ENCODE measurements at places on chromosomes 3 and 15.
A peak's percentile ranks its signal among the peaks of the same experiment; 100 is the strongest.

DNA sequence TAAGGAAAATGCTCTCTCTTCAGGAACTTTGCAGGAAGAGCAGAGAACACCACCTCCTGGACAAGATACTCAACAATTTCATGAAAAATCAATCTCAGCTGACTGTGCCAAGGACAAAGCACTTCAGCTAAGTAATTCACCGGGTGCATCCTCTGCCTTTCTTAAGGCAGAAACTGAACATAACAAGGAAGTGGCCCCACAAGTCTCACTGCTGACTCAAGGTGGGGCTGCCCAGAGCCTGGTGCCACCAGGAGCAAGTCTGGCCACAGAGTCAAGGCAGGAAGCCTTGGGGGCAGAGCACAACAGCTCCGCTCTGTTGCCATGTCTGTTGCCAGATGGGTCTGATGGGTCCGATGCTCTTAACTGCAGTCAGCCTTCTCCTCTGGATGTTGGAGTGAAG lies 200.5 kb downstream of the AKAP13 start:
- DNase-seq: peak; percentile 58

DNA sequence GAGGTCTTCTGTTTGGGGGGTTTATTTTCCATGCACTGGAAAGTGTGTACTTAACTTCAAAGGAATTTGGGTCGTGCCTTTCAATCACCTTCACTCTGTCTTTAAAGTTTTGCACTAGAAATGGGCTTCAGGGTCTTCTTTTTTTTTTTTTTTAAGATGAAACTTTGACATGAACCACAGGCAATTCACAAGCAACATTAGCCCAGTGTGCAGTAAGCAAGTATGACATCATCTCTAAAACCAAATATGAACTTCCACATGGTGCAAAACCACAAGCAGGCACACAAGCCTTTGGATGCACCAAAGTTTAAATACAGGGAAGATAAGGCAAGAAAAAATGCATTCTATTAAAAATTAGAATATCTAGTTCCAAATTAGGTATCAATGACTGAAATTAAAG lies 381.9 kb downstream of the ERC2 start:
- no peak for DNase-seq

DNA sequence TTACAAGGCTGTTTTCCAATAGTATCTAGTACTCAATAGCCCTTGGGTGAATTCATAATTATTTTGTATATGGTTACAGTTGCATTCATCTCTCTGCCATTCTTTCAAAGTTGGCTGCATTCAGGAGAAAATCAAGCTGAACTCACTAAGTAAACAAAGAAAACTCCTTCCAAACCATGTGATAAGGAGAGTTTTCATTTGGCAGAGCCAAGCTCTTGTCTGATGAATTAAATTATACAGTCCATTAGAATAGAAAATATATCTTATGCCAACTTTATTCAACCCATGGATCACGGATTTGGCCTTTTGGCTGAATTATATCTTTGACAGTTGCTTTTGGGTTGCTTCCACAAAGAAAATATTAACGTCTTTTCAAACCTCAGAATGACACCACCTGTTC lies 272.3 kb upstream of the ROBO1 start:
- no peak for DNase-seq

- DNase-seq: no peak
Measured at GRCh38 chr3:14265246-14265962, 86.8 kb downstream of the LSM3 start.

DNA sequence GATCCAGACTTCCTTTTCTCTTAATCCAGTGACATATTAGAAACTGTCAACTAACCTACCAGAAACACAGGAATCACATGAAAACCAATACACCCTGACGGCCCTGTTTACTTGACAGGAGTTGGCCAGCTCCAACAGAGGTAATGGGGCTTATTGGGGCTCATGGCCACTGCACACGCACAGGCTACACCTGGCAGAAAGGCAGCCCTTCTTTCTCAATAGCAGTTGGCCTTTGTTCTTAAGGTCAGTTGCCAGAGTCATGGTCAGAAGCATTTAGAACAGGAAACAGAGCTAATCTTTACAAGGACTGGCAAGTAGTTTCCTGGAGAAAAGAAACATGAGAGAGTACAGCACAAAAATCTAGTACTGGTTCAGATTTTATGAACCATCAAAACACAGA lies 181.8 kb downstream of the MAGI1 start:
- DNase-seq: no peak

- peak; percentile 66 for DNase-seq
Measured at GRCh38 chr15:33154351-33155166, 40.0 kb downstream of the FMN1 start.

- no peak for DNase-seq
Measured at GRCh38 chr3:129035360-129036221, 25.0 kb upstream of the GP9 start.

DNA sequence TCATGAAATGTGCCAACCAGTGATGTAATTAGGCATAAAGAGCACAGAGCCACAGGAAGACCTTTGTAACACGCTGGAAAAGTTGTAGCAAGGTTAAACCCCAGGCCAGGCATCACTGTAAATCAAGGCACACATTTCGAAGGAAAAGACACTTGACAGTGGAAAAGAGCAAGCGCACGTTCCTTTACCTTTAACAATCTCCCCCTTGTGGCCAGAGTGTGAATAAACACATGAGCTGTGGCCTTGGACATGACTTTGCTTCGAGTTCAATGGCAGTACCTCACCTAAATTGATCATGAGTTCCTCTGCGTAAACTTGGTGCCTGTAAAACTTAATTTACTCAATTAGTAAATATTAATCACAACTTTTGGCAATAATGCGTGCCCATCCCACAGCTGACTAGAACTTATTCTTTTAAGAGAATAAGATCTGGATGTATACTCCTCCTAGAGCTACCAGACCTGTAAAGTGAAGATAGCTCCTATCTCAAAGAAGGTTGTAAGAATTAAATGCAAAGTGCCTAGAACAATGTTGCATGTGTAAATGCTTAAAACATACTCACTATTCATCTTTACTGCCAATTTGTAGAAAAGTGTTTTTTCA lies 757.0 kb upstream of the NECTIN3 start:
- DNase-seq: peak; percentile 30

DNA sequence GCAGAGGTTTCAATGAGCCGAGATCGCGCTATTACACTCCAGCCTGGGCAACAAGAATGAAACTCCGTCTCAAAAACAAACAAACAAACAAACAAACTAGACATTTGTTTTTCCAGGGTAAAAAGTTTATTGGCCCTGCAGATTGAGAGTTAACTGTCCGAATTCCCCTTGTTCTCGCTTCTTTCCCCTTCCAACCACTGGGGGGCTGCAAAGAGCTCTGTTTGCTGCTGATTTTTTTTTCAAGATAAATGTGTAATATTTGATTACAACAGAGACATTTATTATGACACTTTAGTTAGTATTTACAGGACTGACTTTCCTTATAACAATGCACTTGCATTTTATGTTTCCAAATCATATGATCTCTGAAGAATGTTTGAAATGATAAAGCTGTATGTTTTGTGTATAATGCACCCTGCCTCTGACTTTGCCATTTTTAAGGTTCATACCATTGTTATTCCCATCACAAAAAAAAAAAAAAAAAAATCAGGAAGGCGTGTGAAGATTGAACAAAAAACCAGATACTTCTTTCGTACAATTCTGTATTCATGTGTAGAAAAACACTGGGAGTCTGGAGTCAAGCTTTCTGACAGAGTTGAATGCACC lies 2.8 kb downstream of the CLSTN2 start:
- no peak for DNase-seq

DNA sequence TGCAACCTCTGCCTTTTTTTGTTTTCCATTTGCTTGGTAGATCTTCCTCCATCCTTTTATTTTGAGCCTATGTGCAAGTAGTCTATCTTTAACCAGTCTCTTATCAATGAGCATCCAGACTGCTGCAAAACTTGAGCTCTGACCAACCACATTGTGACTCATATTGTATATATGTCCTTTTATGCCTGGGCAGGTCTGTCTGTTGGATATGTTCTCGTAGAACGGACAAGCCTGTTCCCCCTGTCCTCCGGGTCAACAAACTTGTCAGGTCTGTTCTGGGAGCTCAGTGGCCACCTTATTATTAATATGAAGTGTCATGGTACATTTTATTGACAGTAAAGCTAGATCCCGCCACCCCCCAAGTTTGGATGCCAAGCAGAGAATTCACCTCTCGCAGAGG lies 252.9 kb upstream of the ST8SIA2 start:
- DNase-seq: no peak

- DNase-seq: no peak
Measured at GRCh38 chr3:159866201-159866746, 122.4 kb upstream of the IL12A start.

DNA sequence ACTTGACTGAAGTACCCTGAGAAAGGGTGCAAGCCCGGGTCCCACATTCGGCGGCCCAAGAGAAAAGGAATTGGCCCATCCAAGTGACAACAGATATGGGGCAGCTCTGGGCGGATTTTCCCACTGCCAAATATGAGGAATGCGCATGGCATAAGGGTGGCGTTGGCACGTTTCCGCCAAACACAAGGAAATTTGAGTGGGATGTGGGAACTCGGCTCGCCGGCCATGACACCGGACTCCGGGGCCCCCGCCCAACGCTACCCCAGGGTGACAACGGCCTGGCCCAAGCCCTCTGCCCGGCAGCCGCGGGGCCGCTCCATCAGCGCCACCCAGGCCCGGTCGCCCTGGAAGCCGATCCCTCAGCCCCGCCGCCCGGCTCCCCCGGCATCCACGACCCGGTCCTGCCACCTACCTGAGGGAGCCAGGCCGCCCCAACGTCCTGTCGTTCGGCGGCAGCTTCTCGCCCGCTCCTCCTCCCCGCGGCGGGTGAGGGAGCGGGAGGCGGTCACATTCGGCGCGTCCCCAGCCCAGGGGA lies 449 bp downstream of the RAF1 start:
- no peak for DNase-seq

DNA sequence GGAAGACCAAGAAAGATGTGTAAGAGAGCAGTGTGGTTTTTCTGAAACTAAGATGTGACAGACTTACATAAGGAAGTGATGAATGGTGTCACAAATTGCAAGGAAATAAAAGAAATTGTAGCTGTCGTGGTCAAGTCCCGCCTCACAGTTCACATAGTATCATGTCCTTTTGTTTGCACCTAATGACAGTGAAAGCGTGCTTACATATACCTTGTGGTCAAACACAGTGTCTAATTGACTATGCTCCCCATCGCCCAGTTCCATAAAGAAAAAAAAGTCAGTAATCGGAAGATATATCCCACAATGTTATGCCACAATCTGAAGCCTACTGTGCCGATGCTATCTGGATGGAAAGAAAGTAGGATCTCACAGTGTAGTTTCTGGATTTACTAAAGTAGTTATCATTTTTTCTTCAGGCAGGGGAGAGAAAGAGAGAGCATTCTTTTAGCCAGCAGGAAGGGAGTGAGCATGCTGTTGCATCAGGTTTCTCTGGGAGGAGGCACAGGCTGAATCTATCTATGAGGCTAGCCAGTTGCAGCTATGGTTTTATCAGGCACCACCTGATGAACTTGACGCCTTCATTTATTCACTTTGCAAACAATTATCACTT lies 9.8 kb upstream of the PLSCR1 start:
- no peak for DNase-seq

GRCh38 chr3:143716731-143717130 lies 131.5 kb downstream of the SLC9A9 start:
- DNase-seq: no peak

- no peak for DNase-seq
Measured at GRCh38 chr15:55823699-55824340, 80.9 kb upstream of the PRTG start.
